ENCODE measurements at places on chromosomes 4 and X. TPM values are rescaled to one million over a fixed set of nuclear protein-coding genes. Genes with fewer than 3 reads are reported as not detected.

GRCh38 chr4:184957446-184958115 lies 60.7 kb upstream of the HELT start:
- DNase-seq: no peak

DNA sequence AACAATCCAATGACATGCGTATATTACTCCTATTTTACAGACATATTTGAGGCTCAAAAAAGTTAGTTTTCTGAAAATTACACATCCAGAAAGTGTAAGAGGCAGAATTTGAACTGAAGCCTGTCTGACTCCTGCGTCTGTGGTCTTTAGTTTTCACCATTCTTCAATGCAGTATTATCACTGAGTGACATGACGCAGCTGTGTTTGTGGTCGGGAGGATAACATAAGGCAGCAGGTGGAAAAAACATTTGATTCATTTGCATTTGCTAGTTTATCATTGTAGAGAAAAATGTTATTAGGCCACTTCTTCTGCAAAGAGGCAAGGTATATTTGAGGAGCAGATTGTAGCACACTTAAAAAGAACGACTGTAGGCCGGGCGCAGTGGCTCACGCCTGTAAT lies 186.7 kb downstream of the TENM3 start:
- no peak for DNase-seq

GRCh38 chrX:96997196-96997595 lies 113.5 kb downstream of the RPA4 start:
- DNase-seq: no peak

DNA sequence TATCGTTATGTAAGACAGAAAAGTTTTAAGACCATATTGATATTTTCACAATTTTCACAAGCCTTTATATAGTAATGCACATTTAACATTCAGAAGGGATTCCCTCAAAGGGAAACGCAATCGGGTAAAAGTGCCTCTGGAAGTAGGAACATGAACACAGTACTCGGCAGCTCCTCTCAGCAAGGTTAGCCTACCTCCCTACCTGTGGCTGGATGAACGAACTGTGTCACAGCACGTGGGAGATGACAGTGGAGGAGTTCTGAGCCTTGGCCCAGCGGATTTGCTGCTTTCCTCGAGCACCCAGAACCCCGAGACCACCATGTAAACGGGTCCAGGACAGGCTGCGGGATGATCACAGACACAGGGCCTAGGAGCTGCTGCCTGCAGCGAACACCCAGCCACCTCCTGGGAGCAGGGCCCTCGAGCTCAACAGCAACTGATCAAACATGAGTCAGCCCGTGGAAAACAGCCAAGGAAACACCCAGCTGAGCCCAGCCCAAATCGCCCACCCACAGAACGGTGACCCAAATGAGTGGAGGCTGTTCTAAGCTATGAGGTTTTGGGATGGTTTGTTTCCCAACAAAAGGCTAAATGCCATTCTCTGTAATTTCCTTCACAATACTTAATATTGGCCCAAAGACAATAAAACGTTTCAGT lies 30.4 kb downstream of the FAT1 start:
- DNase-seq: no peak

GRCh38 chr4:40403081-40403480 lies 67.9 kb downstream of the CHRNA9 start:
- no peak for DNase-seq

- no peak for DNase-seq
These were observed 138.7 kb upstream of the LIMCH1 start for GRCh38 chr4:41399231-41399630.

- no peak for DNase-seq
These were observed 330.3 kb upstream of the BOD1L1 start for GRCh38 chr4:13957871-13958270.

- no peak for DNase-seq
These were observed 753.6 kb downstream of the RAPGEF2 start for GRCh38 chr4:159856451-159856850.

DNA sequence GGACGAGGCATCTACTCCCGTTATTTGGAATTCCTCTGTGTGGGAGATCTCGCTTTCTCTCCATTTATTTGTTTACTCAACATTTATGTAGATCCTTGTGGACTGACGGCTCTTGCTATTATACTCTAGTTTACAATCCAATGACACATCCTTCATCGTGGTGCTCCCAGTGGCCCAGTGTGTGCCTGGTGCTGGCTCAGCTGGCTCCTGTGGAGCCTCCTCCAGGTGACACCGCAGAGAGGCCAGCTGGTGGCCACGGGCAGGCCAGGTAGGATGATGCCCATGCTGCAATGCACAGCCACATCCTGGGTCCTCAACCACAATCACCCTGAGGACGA lies 84.0 kb upstream of the AFAP1 start:
- no peak for DNase-seq

GRCh38 chr4:114400531-114400930 lies 198.1 kb upstream of the UGT8 start:
- no peak for DNase-seq

GRCh38 chr4:159271856-159272255 lies 169.0 kb downstream of the RAPGEF2 start:
- DNase-seq: no peak

GRCh38 chr4:38416450-38417014 lies 247.5 kb upstream of the KLF3 start:
- no peak for DNase-seq

DNA sequence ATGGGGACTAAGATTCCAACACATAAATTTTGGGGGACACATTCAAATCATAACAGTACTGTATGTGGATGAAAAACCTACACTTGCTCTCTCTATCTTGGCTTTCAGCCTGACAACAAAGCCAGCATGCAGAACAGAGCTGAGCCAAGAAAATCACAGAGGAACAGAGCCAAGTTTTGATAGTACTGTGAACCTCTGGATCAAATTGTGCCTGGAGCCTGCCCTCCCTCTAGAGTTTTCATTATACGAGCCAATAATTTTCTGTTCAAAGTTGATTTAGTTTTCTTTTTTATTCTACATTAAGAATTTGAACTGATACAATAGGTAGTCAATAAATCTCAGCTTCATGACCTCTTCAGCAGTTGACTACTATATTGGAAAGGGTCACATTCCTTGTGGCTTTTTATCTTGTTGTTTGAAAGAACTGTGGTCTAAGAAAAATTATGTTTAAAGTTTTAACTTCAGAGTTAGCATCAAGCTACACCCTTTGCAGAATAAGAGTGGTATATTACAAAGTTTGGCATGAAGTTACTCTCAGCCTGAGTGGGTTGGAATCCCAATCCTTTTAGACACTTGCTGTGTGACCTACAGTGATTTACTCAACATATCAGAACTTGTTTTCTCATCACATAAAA lies 31.1 kb downstream of the GRID2 start:
- DNase-seq: no peak

GRCh38 chr4:151824656-151825055 lies 63.8 kb upstream of the GATB start:
- DNase-seq: no peak

GRCh38 chr4:158523990-158524535 lies 2.4 kb downstream of the RXFP1 start:
- DNase-seq: no peak

GRCh38 chr4:59503731-59504130 lies 1696.4 kb upstream of the ADGRL3 start:
- no peak for DNase-seq

DNA sequence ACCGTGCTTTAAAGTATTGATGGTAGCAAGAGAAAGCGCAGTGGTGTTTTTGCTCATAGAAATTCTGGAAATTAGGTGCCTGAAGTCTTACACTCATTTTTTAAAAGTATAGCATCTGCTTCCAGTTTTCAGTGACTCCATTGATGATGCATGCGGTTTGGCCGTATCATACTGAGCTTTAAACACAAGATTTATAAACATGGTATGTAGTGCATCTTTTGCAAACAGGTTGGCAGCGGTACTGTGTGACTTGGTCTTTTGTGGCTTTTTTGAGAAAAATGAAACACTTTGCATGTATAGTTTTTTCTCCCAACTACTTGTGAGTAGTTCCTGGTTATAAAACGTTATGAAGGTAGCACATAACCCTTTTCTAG lies 2.0 kb downstream of the DDX3X start:
- peak; percentile 48 for DNase-seq

GRCh38 chr4:112514647-112515197 lies 1.3 kb downstream of the NEUROG2 start:
- DNase-seq: peak; percentile 24

DNA sequence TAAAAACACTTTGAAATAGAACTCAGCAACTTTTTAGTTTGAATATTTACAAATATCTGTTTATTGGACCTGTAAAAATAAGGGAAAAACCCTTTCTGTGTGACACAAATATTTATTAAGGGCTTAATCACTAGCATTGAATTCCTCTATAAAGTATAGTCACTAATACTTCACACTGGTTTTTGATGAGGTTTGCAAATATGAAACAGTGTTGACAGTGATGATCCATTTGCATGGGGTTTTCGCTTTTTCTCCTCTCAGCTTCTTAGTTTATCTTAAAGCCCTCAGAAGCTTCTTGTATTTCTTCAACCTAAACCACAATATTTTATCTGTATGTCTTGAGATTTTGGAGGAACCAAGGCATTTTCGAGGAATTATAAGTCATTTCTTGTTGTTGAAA lies 96.6 kb upstream of the TEX13A start:
- no peak for DNase-seq

GRCh38 chrX:112641449-112641848 lies 38.3 kb downstream of the LHFPL1 start:
- DNase-seq: no peak

- DNase-seq: no peak
These were observed 820 bp upstream of the MAB21L2 start for GRCh38 chr4:150581056-150581605.

DNA sequence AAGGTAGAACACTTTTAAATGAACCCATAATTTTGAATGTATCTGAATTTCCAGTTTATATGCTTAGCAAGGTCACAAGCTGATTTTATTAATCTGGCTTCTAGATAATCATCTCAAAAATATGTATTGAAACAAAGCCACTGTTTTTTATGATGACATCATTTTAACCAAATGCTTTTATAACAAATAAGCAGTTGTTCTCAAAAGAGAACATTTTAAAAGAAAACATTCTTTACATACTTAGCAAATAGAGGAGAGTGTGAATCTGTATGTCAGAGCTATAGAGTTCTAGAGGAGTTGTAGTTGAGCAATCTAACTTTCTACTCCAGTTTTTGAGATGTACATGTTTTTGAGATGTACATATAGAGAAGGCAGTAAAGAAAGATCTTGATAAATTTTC lies 42.5 kb downstream of the LAMP2 start:
- no peak for DNase-seq

DNA sequence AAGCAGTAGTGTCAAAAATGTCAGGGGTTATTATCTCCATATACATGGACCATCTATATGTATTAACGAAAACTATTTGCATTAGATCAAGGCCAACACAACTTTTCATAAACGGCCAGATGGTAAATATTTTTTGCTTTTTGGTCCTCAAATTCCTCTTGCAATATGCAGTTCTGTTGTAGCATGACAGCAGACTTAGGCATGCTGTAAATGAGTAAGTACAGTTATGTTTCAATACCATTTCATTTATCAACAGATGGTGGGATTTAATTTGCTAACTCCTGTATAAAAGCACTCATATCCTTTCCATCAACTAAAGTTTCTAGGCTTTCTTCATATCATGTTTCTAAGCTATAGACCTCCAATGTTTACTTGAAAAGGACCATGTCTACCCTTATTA lies 208.1 kb downstream of the ANKRD50 start:
- no peak for DNase-seq

GRCh38 chr4:178554352-178554751 lies 1112.1 kb upstream of the AGA start:
- no peak for DNase-seq

GRCh38 chr4:150886597-150886996 lies 128.5 kb downstream of the LRBA start:
- no peak for DNase-seq

- DNase-seq: no peak
These were observed 4.1 kb downstream of the FOXO4 start for GRCh38 chrX:71099736-71100135.

DNA sequence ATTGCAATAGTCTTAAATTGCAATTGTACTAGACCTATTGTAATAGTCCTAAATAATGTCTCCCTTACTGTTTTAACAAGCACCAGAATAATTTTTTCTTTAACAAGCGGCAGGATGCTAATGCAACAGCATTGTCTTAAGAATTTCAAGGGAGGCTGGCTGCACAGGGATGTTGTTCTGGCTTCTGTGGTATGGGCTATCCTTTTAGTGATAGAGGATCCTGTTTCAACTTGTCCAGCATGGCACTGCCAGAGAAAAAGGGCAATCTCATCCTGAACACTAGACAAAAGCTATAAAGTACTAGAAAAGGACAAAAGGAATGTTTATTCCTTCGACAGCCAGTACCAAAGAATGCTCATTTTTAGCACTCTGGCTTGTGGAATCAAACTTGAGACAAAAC lies 405.5 kb upstream of the ACTRT1 start:
- DNase-seq: no peak

- DNase-seq: no peak
These were observed 8.1 kb downstream of the RTL5 start for GRCh38 chrX:72123471-72124185.

VCX3B gene
- not detected for total RNA-seq

SRPX2 gene
- not detected for total RNA-seq

HPGD gene
- total RNA-seq: 3.4 TPM

ARMCX4 gene
- 6.3 TPM for total RNA-seq

CYLC1 gene
- total RNA-seq: not detected

MAML3 gene
- 0.51 TPM for total RNA-seq

NPNT gene
- not detected for total RNA-seq

SPANXN5 gene
- total RNA-seq: not detected

NDNF gene
- not detected for total RNA-seq

DCAF12L2 gene
- total RNA-seq: not detected

FGFBP2 gene
- 0.43 TPM for total RNA-seq

HMGN5 gene
- total RNA-seq: 6.1 TPM

NPY5R gene
- not detected for total RNA-seq

MAGEA9B gene
- not detected for total RNA-seq

NLGN4X gene
- not detected for total RNA-seq

NXF2B gene
- not detected for total RNA-seq

SPANXN3 gene
- total RNA-seq: not detected

Measured in activated CD4-positive, alpha-beta memory T cell treated with anti-CD3 and anti-CD28 coated beads for 36 hours (primary cell).